CD8-positive, alpha-beta memory T cell (primary cell): ENCODE measurements at places on chromosomes 1 and 21.

- DNase-seq = no peak
Measured at GRCh38 chr1:150159550-150159949, 9.8 kb downstream of the PLEKHO1 start.

DNA sequence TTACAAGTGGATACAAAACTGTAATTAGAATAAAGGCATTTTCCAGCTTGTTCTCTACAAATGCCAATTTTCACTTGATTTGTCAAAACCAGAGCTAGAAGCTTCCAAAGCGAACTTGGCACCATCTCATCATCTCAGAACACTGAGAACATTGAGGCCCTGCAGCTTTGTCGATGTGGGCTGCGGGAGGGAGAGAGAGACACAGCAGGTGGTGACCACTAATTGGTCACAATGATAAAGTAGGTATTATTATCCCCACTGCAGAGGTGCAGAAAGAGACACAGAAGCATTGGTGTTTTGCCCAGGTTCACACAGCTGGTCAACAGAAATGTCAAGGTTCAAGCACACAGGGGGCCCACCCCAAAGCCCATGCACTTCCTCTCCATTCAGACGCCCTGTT is 72.2 kb upstream of the KRTAP19-8 start:
- no peak for DNase-seq

GRCh38 chr1:246012341-246012740 is 494.7 kb downstream of the SMYD3 start:
- DNase-seq = peak; percentile 3

DNA sequence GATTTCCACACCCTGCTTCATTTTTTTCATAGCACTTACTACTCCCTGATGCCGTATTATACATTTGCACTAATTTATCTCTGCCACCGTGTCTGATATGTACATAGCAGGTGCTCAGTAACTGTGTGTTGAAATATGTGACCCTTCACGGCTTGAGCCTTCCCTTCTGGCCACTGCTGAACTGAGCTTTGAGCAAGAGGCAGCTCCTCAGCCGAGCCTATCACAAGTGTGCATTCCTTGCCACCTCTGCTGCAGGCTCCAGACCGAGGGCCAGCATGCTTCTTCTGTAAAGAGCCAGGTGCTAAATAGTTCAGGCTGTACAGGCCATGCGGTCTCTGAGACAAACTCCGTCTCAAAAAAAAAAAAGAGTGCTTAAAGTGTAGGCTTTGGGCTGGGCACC is 22.6 kb downstream of the PLEKHM2 start:
- DNase-seq = no peak

DNA sequence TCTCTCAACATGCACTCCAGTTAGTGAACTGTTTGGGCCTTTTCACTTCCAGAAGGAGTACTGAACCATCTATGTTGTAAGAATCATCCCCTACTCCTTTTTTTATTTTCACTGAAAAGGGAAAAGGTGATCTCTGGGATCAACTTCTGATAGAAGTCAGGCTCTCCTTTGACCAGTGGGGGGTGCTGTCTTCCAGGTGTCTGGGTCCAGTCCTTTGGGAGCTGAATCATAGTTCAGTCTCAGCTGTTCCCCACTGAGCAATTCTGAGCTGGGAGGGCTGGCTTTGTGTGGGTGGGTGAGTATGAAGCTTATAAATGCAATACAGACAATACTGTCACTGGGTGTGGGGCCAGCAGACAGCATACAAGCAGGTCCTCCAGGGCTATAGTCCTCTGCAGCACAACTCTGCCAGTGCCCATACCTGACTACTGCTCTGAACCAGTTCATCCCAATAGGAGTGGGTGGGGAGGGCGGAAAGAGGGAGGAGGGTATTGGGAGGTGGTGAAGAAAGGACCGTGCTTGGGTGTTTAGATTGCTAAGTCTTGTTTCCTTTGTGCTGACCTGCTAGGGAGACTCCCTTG is 12.5 kb upstream of the SARS1 start:
- DNase-seq = no peak

- peak; percentile 27 for DNase-seq
Measured at GRCh38 chr1:218345673-218346390, 696 bp downstream of the TGFB2 start.

- no peak for DNase-seq
Measured at GRCh38 chr1:35364741-35365140, 96.2 kb downstream of the ZMYM4 start.

DNA sequence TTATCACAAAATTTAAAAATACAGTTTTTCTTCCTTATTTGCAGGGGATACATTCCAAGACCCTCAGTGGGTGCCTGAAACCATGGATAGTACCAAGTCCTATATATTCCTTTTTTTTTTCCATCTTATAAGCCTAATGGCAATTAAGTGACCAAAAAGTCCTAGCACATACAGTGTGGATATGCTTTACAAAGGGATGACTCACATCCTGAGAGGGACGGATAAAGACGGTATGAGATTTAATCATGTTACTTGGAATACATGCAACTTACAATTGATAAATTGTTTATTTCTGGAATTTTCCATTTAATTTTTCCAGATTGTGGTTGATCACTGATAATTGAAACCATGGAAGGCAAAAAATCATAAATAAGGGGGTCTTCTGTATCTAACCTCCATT is 181.2 kb upstream of the BRINP3 start:
- DNase-seq = no peak

DNA sequence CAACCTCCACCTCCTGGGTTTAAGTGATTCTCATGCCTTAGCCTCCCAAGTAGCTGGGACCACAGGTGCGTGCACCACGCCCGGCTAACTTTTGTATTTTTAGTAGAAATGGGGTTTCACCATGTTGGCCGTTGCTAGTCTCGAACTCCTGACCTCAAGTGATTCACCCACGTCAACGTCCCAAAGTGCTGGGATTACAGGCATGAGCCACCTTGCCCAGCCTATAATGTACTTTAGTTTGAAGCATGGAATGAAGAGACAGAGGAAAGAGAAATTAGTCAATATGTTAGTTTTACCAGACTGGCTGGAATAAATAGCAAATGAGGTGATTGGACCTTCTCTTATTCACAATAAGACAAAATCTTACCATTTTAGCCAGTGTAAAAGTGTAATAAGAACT is 89.0 kb downstream of the GTF2B start:
- no peak for DNase-seq

- DNase-seq = no peak
Measured at GRCh38 chr1:34758751-34759150, 789 bp upstream of the GJB4 start.

GRCh38 chr1:152640351-152640750 is 17.4 kb upstream of the LCE3A start:
- no peak for DNase-seq

GRCh38 chr1:67236277-67236676 is 70.0 kb downstream of the IL23R start:
- DNase-seq = no peak

GRCh38 chr1:7884757-7885156 is 31.9 kb upstream of the UTS2 start:
- no peak for DNase-seq

DNA sequence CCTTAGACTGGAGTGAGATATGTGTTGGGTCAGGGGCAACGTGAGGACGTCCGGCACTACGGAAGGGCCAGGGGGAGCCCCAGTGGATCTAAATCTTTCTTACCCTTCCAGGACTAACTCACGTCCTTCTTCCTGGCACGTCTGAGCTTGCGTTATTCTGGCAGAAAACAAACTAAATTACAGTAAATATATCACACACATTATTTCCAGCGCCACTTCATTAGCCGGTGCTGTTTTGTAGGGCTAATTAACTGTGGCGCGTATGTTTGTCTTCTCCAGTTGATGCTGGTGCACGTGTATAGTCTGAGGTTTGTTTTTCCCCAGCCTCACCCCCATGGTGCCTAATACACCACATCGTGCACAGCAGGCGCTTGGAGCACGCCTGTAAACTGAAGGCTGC is 59.2 kb downstream of the TLR5 start:
- DNase-seq = no peak

GRCh38 chr21:18430341-18430740 is 26.8 kb upstream of the TMPRSS15 start:
- DNase-seq = no peak

GRCh38 chr1:76830373-76830772 is 36.9 kb upstream of the ST6GALNAC5 start:
- no peak for DNase-seq

GRCh38 chr1:222387007-222387814 is 160.7 kb downstream of the HHIPL2 start:
- no peak for DNase-seq

GRCh38 chr1:94143809-94144176 is 22.8 kb upstream of the ABCA4 start:
- DNase-seq = no peak

DNA sequence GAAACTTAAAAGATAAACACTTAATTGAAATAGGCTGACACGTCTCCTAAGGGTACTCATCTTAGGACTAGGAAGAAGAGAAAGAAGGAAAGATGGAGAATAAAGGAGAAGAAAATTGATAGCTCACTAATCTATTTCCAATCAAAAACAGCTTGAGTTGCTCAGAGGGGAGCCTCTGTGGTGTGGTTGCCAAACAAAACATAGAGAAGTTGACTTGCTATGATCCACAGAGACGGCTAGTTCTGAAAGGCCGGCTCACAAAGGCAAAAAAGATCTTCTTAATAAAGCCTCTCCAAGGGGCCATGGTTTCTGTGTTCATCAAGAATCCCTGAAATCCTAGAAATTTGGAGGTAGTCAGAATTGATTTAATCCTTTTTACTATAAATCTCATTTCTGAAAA is 644.1 kb downstream of the LMO4 start:
- DNase-seq = no peak

- DNase-seq = no peak
Measured at GRCh38 chr1:88877382-88877825, 14.0 kb downstream of the GTF2B start.

DNA sequence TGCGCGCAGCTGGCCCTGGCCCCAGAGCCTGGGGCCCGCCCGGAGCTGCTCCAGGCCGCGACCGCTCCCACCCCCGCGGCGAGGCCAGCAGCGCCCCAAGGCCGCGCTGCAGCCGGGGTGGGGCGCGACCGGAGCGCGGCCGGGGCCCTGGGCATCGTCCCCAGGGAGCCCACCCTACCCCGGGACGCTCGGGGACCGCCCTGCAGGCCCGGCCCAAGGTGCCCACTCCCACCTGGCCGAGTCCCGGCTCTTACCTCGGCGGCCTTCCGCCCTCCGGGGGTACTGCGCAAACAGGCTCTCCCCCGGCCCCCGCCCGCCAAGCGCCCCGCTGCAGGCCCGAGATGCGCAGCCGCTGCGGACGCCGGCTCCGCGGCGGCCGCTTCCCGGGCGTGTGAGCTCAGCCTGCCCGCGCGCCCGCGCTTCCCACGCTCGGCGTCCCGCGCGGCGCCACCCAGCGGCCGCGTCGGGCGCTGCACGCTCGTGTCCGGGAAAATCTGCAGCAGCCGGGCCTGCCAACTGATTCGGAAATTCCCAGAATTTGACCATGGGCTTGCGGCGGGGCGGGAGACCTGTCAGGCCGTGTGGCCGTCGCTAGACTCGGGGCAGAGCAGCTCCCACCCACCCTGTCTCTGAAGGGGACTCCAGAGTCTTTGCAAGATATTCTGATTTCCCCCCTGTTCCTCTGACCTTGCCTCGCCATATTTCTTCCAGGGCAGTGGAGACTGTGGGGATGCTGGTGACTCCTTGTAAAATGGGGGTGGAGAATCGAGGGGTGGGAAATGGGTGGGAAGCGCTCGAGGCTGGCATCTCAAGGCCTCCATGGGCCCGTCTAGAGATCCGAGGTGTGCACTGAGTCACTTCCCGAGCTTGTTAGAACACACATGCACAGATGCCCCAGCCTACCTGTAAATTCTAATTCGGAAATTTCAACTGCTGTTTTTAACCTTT is 41.9 kb downstream of the CD34 start:
- DNase-seq = peak; percentile 81

DNA sequence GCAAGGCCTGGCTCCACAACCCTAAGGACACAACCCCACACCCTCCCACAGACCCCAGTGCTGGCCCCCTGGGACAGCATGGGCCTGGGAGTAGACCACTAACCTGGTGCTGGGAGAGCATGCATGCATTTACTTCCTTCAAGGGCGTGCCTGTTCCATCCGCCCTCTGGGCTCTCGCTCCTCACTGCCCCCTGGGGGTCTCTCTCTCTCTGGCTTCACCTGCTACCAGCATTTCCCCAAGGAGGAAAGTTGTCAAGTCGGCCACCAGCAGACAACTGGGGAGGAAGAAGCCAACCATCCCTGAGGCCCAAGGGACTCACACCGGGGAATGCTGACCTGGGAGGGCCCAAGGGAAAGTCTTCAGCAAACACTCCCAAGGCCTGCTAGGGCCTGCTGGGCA is 6.5 kb downstream of the LRP8 start:
- no peak for DNase-seq

- no peak for DNase-seq
Measured at GRCh38 chr1:62382658-62382955, 54.2 kb upstream of the USP1 start.

- DNase-seq = no peak
Measured at GRCh38 chr21:35963920-35964451, 96.3 kb downstream of the SETD4 start.

DNA sequence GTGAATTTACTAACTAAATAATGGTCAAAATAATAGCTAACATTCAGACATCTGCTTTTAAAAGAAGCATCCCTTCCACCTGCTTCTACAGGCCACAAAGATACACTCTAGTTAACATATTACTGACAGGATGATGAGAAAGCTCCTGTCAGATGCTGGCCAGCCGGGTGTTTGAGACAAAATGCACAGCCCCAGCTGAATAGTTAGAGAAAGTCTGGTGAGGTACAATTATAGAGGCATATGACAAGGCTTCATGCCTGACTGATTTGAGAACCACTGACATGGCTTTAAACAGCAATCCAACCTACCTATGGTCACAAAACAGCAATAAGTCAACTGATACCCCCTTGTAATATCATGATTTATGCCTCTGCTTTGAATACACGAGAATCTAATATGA is 137.0 kb downstream of the DENND1B start:
- no peak for DNase-seq

DNA sequence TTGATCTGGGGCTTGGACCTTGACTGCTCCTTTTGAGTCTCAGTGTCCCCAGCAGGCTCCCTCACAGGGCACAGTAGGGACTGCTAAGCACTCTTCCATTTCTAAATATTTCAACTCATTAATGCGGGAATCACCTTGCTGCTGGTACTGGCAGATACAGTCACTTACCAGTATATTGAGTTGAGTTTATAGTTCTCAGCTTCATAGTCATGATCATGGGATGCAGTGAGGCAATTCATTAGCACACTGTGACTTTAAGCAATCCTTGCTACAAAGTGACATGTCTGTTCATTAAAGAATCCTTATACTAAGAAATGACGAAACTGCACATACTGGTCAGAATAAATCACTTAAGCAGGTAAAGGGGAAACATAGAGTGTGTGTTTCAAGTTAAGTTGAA is 240.8 kb downstream of the SPATA17 start:
- DNase-seq = no peak

DNA sequence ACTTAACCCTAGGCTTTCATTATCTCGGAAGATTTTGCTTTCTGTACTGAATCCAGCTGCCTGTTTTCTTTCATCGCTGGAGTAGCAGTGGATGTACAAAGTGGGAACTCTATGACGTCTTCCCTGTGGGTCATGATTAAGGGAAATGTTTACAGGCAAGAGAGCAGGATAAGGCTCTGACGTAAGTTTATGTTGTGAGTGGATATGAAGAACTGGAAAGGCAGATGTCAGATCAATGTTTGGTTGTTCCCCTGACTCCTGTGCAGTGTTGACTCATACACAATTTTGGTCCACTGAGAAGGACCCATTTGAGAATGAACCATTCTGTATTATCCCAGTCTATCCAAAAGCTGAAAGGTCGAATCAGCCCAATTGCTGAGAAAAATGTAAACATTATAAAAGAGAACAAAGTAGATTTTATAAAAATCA is 292.4 kb downstream of the GRIK1 start:
- no peak for DNase-seq

- no peak for DNase-seq
Measured at GRCh38 chr21:39660191-39660980, 47.6 kb downstream of the B3GALT5 start.

GRCh38 chr1:223405507-223405906 is 12.3 kb downstream of the CCDC185 start:
- DNase-seq = no peak
